ENCODE measurements at places on chromosomes 7 and 10.

GRCh38 chr10:81192221-81192788, 654.6 kb downstream of the SH2D4B start:
- no peak for DNase-seq

DNA sequence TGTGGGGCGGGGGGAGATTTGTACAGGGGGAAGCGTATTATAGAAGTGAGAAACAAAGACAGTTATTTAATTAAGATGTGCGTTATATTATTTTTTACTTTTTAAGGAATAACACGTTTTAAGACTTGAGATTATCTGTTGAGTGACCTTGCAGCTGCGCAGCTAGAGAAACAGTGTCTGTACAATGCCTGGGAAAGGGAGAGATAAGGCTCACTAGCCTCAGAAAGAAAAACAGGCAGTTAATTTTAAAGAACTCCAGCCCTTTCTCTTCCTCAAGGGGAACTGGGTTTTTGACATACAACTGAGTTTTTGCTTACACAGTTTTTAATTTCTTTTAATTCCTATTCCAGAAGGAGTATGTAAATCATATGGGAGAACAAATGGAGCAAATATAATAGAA, 50.7 kb downstream of the LMBR1 start:
- DNase-seq, result no peak

DNA sequence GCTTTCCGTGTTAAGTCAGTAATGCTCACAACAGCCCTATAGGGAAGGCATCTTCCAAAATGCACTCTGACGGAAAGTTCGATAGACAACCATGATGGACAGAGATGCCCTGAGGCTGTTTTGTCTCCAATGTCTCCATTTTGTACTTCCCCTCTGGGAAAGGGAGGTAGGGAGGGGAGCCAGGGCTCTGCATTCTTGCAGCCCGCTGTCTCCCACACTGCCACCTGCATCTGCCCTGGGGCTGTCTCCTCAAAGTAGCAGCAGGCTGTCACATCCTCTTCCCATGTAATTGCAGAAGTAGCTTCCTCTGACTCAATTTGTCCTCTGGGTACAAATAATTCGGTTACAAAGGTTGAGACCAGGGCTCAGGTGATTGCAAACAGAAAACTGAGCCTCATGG, 131.4 kb downstream of the GPAM start:
- DNase-seq, result no peak

- DNase-seq, result no peak
These were observed 216.3 kb downstream of the GFRA1 start for GRCh38 chr10:116056445-116057293.

GRCh38 chr10:104109908-104110662, 11.9 kb upstream of the SFR1 start:
- DNase-seq, result peak; percentile 99

- peak; percentile 61 for DNase-seq
These were observed 1.4 kb downstream of the CCNJ start for GRCh38 chr10:96044736-96045135.

- no peak for DNase-seq
These were observed 32.1 kb upstream of the CALN1 start for GRCh38 chr7:72444026-72444776.

GRCh38 chr7:70829221-70830059, 302.5 kb upstream of the GALNT17 start:
- DNase-seq, result peak; percentile 32

- peak; percentile 36 for DNase-seq
These were observed 55.2 kb upstream of the GSDME start for GRCh38 chr7:24812305-24812945.

- DNase-seq, result no peak
These were observed 27.7 kb upstream of the DDIT4 start for GRCh38 chr10:72245949-72246525.

- peak; percentile 5 for DNase-seq
These were observed 8.2 kb downstream of the MAD1L1 start for GRCh38 chr7:2224491-2224928.

Data from bronchial epithelial cell (primary cell).